ENCODE measurements at places on chromosomes 2 and 18.

DNA sequence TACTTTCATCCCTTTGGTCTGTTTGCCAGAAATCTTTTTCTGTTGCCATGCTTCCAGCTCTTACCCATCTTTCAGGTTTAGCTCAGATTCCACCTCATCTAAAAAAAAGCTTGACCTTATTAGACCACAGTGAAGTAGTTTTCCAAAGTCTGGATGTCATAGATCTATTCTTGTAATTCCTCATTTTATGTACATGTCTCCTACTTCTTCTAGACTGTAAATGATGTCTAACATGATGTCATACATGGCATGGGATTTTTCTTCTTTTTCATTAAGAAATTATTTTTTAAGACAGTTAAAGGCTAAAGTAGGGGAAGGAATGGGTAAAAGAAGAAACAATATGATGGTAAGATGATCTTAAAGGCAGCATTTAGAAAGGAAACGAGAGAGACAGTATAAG, 11.3 kb downstream of the GLS start:
- DNase-seq, result no peak

DNA sequence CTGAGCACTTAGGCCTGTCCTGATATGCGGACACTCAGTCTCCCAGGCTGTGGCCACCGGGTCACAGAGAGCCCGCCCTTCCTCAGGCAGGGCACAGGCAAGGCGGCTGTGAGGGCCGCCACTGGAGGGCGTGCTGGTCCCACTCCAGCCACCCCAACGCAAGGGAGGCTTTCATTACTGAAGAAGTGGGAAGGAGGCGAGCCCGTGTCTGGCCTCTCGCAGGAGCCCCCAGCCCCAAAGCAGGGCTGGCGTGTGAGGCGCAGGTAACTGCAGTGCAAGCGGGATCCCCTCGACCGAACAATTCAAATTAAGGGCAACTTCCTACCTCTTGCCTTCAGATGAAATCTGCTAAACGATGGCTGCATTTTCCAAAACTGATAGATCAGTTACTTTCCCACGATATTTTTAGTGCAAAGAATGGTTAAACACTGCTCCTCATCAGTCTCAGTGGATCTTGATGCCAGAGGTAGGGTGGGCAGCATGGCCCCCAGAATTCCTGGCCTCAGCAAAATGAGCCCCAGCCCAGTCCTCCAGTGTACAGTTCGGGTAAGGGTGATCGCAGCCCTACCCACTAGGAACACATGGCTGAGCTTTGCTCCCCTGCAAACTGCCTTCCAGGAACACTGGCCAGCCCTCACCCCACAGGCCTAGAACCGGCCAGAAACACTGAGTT, 97.2 kb downstream of the SEPTIN10 start:
- no peak for DNase-seq

DNA sequence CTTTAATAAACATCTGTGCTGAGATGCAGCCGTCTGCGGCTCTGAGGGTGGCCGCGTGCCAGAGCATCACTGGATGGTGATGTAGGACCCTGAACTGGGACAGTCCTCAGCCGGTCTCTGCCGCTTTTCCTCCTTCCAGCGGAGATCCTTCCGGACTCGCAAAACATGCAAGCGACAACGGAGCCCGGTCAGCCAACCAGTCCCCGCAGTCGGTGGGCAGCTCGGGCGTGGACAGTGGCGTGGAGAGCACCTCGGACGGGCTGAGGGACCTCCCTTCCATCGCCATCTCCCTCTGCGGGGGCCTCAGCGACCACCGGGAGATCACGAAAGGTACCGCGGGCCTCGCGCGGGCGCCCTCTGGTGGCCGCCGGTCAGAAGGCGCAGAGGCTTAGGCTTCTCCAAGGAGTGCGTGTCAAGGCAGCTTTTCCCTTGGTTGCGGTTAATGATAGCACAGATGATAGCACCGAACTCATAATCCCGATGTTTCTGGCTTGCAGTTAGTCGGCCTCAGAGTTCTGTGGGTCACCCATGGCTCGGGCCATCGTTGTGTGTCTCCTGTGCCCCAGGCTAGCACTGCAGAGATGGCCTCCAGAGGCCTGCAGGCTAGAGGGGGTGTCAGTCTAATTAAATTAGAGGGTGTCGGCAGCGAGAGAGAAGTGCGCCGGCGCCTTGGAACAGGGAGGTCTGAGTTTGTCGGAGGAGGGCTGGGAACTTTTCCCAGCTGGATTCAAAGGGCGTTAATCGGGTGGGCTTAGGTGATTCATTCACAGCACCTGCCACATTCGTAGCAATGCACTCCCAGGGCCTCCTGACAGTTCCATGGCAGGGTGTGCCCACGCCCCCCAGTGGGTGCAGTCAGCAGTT, 38.5 kb downstream of the LPIN1 start:
- no peak for DNase-seq

- peak; percentile 37 for DNase-seq
Measured at GRCh38 chr18:26091047-26091630, 726 bp upstream of the SS18 start.

GRCh38 chr2:113181258-113182051, 7.7 kb downstream of the PSD4 start:
- DNase-seq, result no peak

DNA sequence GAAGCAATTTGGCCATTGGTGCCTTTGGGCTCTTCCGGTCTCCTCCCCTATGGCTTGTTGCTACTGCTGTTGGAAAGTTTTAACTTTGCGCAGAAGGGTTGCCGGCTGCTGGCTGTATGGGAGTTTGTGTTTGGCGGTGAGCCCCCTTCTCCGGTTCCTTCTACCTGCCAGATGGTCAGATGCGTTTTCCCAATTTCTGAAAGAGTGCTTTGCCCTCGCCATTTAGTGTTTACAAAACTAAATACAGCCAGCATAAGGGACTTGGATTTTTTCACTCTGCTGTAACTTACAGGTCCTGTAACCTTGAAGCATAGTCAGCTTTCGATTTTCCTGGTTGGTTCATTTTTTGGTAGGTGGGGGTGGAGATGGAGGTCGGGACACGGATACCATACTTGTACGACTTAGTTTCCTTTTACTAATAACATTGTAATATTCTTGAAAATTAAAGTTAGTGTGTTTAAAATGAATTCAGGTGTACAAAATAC, 604 bp downstream of the COQ10B start:
- peak; percentile 32 for DNase-seq
